ENCODE measurements at places on chromosomes 3 and 15.
A peak's percentile ranks its signal among the peaks of the same experiment; 100 is the strongest.

DNA sequence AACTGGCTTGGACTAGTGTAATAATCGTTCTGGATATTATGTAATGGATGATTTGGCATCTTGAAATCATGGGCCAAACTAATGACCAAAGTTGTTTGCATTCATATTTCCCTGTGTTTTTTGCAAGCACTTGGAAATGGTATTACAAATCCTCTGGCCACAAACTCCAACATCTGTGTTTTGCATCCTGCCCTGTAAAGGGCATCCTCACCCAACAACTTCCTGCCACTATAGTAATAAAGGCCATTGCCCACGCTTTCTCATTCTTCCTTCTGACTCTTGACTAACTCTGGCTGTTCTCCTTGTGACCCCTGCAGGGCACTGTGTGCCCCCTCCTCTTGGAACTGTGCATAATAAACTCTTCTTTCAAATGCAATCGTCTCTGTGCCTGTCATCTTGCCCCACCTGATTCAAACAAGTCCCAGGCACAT lies 25.4 kb upstream of the PSMD6 start:
- H3K4me1 ChIP-seq: peaks cover 9% of the 10 kb centered on the region
- H3K4me3 ChIP-seq: no peak overlapping the region
- H3K36me3 ChIP-seq: no peaks in the 10 kb centered on the region
- peaks cover 37% of the 10 kb centered on the region for H3K27me3 ChIP-seq
- peak overlapping the region; percentile 3 for H3K27ac ChIP-seq

DNA sequence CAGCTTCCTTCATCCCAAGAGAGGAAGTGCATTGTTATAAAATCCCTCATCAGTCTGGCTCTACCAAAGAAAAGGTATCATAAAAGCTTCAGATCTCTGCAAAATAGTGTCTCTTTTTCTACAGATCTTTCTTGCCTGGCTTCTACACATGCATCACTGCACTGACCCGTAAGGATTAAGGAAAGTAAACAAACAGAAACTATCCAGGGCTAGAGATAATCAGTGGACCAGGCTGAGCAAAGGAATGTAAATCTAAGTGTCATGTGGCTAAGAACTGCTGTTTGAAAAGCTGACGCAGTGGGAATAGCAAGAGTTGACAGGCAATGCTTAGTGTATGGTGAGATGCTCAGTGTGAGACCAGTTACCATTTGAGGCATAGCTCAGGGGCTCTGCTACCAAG lies 339.7 kb downstream of the IL5RA start:
- no peaks in the 10 kb centered on the region for H3K36me3 ChIP-seq
- H3K27ac ChIP-seq: no peak overlapping the region
- DNase-seq: no peak

DNA sequence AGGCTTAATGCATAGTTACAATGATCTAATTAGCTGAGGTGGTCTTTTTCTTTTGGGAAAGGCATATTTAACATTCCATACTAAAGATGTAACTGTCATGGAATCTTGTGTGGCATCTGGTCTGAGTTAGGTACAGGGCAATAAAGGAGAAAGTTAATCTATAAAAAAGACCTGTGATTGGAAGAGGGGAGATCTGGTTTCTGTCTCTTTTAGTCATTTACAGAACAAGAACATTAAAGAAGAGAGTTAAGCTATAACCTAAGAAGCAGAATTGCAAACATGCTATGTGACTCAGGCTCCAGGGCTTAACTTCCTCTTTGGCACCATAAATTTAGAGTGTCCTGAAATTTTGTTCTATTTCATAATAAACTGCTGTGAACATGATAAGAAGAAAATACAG lies 47.2 kb upstream of the MME start:
- H3K4me1 ChIP-seq: no peaks in the 10 kb centered on the region
- no peaks in the 10 kb centered on the region for H3K27me3 ChIP-seq
- no peak overlapping the region for H3K27ac ChIP-seq
- H3K4me3 ChIP-seq: no peak overlapping the region
- DNase-seq: no peak
- no peaks in the 10 kb centered on the region for H3K36me3 ChIP-seq

GRCh38 chr3:188975600-188976314 lies 196.0 kb upstream of the TPRG1 start:
- no peak overlapping the region for H3K4me3 ChIP-seq
- no peaks in the 10 kb centered on the region for H3K36me3 ChIP-seq
- no peak for DNase-seq

GRCh38 chr3:14410503-14411165 lies 8.2 kb downstream of the SLC6A6 start:
- DNase-seq: no peak
- H3K4me1 ChIP-seq: peaks cover 57% of the 10 kb centered on the region
- no peaks in the 10 kb centered on the region for H3K27me3 ChIP-seq
- peak overlapping the region; percentile 41 for H3K4me3 ChIP-seq

GRCh38 chr3:158369279-158369678 lies 201.7 kb upstream of the MLF1 start:
- no peak overlapping the region for H3K27ac ChIP-seq
- peaks cover 15% of the 10 kb centered on the region for H3K36me3 ChIP-seq
- H3K4me3 ChIP-seq: no peak overlapping the region
- H3K4me1 ChIP-seq: no peaks in the 10 kb centered on the region
- no peaks in the 10 kb centered on the region for H3K27me3 ChIP-seq

- H3K27ac ChIP-seq: no peak overlapping the region
- H3K27me3 ChIP-seq: peaks cover 10% of the 10 kb centered on the region
- no peaks in the 10 kb centered on the region for H3K36me3 ChIP-seq
- no peaks in the 10 kb centered on the region for H3K4me1 ChIP-seq
Observed at GRCh38 chr3:37591116-37591781, 270.4 kb upstream of the CTDSPL start.

- no peak for DNase-seq
- no peaks in the 10 kb centered on the region for H3K4me1 ChIP-seq
- H3K36me3 ChIP-seq: no peaks in the 10 kb centered on the region
Observed at GRCh38 chr3:96705895-96706294, 108.5 kb upstream of the EPHA6 start.

GRCh38 chr3:96266395-96267190 lies 547.8 kb upstream of the EPHA6 start:
- H3K4me3 ChIP-seq: no peak overlapping the region
- no peaks in the 10 kb centered on the region for H3K27me3 ChIP-seq
- DNase-seq: no peak
- H3K27ac ChIP-seq: no peak overlapping the region
- H3K4me1 ChIP-seq: no peaks in the 10 kb centered on the region
